A172 (cell line): ENCODE measurements at places on chromosomes 6 and 20.

- no peak for DNase-seq
These were observed 15.0 kb downstream of the RWDD1 start for GRCh38 chr6:116586276-116586675.

- DNase-seq = no peak
These were observed 6.0 kb downstream of the POU3F2 start for GRCh38 chr6:98840385-98840784.

DNA sequence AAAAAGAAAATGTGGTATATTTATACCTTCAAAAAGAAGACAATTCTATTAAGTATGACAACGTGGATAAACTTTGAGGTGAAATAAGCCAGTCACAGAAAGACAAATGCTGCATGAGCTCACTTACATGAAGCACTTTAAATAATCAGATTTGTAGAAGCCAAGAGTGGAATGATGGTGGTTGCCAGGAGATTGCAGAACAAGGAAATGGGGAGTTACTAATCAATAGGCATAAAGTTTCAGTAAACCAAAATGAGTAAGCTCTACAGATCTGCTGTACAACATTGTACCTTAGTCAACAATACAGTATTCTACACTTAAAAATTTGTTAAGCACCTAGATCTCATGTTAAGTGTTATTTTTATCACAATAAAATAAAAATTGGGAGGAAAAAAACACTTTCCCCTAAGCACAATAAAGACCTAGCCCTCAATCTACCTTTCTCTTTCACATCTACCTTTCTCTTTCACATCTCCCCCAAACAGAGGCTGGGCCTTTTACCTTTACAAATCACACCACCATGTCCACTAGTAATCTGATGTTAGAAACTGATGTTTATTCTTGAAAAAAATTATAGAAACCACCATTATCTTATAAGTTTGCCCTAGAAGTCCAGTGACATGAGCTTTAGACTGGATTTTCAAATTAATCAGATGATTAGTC is 73.9 kb downstream of the PKIB start:
- no peak for DNase-seq

- DNase-seq = no peak
These were observed 9.8 kb downstream of the PI16 start for GRCh38 chr6:36964349-36964748.
